Ureter (tissue), 1 donor: ENCODE measurements at places on chromosomes 11 and 22.

DNA sequence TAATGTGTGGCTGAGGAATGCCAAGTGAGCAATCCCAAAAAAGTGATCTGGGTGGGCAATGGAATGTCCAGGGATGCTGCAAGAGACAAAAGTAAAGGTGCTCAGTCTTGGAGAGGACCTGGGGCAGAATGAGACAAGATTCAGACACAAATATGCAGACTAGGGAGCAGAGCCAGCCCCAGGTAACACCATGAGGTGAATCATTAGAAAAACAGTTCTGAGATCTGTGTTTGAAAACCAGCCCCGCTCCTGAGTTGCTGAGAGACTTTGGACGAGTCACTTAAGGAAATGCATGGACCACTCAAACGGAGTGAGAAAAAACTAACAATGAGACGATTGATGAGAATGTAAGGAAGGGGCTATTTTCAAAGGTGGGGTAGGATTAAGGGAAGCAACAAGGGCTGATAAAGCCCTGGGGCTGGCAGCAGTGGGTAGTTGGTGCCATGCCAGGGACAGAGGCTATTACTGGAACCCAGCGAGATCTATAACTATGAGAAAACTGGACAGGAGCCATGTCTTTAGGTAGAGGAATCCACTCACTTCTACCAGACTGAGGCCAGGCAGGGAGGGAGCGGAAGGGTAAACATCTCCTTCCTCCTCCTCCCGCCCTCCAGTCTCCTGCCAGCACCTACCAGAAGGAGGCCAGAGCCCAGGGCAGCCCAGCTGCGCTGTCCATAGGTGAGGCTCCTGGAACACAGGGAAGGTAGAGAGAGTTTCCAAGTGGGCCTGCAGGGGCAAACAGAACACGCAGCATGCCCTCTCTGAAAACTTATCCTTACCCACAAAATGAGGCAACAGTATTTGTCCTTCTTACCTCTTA lies 130.4 kb upstream of the TEAD1 start:
- DNase-seq = no peak

- DNase-seq = no peak
These were observed 87.8 kb downstream of the FBXO7 start for GRCh38 chr22:32562401-32562800.

DNA sequence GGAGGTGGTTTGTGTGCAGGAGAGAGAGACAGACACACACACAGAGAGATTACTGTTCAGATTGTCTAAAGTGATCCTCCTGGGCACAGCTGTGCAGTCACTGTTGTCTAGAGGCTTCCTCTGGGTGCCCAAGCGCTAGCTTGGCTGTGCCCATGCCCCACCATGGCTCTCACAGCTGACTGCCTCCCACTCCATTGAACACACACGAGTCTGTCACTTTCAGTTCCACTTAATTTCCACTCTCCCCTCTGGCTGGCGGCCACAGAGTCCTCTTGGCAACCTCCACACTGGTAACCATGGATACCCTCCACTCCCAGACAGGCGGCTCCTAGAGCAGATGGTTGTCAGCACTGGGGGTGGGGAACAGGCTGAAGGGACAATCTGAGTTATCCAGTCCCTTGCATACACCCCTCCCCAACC lies 29.1 kb downstream of the MAP6 start:
- peak; percentile 72 for DNase-seq

- no peak for DNase-seq
These were observed 2.6 kb upstream of the INSC start for GRCh38 chr11:15112131-15112541.

GRCh38 chr11:2564588-2565425 lies 120.0 kb downstream of the KCNQ1 start:
- DNase-seq = no peak

DNA sequence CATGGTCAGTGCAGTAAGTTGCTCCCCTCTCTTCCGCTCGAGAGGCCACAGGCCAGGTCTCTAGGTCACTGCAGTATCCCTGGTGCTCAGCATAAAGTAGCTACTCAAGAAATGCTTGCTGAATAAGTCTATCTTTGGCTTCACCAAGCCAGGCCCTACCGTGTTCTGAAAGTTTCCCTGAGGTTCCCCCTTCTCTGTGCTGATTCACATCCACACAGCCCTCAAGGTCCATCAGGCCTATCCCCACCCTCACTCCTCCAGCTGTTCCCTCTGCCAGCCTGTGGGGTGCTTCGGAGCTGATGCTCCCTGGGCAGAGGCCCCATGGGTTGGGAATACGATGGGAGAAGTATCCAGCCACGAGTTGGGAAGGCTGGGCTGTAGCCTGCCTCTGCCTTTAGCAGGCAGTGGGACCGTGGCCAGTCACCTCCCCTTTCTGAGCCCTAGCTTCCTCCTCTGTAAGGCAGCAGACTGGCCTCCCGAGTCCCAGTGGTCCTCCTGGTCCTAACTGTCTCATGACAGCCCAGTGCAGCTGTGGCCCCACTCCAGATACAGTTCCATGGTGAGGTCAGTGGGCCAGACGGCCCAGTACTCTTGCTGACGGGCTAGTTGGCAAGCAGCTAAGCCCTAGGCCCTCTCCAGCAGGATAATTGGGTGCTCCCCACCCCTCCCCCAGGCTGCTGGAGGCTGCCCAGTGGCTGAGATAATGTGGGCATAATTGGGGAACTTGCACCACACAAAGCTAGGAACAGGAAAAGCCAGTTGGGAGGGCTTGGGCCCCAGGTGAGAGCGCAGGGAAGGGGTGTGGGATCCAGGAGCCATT lies 48.2 kb downstream of the NECTIN1 start:
- DNase-seq = no peak
